ENCODE measurements at places on chromosomes 2 and 18. TPM values are rescaled to one million over a fixed set of nuclear protein-coding genes. Genes with fewer than 3 reads are reported as not detected.

GRCh38 chr2:210586381-210586780, 30.0 kb downstream of the CPS1 start:
- no peak for DNase-seq

DNA sequence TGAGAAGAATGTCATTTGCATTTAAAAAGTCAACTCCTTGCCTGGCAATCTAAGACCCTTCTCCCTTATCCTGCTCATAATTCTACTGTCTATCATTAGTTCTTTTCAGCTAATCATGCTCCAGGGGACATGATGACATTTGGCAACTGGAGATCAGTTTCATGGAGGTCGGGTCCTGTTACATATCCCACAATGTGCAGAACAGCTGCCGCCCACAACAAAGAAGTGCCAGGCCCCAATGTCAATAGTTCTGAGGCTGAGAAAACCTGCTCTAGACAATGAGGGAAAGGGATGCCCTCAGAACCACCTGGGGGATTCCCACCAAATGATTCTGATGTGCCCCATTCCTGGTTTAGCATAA, 53.4 kb upstream of the IL1RL1 start:
- DNase-seq = no peak

DNA sequence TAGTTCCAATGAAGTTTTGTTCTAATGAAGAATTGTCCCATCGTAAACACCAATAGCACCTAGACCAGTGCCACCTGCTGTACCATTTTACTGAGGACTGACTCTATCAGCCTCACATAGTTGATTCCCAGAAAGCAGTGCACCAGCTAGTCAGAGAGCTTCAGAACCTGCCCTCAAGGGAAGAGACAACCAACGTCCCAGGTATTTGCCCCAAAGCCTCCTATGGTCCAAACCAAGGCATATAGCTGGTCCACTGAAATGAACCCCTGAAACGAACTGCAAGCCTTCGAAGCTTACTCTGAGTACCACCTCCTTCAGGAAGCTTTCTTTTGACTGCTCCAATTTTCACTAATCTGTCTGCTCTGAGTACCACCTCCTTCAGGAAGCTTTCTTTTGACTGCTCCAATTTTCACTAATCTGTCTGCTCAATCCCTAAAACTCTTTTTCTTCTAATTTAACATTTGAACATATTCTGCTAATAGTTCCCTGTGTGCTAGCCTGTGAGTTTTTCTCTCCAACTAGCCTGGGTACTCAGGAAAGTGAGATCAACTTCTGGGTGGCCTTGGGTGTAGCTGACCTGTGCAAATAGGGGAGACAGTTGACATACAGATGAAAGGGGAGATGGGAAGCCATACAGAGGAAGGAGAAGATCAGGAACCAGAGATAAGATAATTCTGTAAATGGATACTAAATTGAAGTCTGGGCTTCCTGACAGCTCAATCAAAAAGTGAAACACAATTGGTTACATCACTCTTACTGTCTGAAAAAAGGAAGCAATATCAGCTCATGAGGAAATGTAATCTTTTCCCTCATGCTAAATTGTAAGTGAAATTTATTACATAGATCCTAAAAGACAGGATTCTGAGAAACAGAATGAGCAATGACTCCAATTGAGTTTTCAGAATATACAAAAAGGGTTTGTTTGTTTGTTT, 33.5 kb upstream of the EML4 start:
- no peak for DNase-seq

DNA sequence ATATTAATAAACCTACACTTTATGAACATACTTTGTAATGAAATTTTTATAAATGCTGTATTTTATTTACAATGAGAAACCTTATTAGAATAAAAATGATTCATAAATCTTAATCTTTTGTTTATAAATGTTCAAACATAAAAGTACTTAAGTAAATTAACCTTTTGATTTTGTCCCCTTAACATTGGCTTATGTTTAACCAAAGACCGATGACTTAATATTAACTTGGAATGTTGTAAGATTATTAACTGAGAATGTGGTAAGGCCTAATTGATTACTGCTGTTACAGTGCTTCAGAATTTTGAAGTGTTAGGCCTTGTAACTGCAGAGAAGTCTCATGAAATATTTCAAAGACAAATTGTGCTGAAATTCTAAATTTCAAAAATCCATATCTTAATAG, 5.7 kb downstream of the CPS1 start:
- no peak for DNase-seq

ATP5F1A gene
- total RNA-seq = 205 TPM

DNA sequence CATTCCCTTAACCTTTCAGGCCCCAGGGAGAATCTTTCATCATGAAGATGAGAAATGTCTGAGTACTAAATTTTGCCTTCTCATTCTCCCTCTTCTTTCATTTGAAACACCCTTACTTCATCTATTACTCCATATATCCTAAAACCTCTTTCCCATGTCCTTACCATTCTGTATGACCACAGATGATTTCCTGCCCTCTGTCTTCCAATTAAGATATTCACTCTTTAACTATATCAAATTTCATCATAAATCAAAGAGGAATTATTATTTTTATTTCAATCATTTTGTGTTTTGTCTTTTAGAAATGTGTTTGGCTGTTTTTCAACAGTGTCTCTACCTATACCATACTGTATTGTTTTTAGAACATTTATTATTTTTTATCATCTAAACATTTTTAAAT, 964.9 kb upstream of the KLHL29 start:
- no peak for DNase-seq

DNA sequence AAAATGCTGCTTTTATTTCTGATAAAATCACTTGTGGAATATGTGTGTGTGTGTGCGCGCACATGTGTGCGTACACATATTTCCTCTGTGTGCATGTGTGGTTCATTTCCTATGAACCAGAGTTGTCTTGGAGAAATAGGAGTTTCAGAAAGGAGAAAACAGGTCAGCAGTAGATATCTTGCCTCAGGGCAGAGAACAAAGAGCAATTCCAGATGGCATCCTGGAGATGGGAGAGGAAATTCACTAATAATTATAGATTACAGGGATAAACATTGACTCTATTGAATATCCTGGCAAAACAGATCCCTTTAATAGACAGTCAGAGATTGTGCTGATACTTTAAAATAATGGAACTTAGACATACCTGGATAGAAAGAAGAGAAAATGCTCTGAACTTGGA, 298.0 kb downstream of the TRIB2 start:
- DNase-seq = no peak

Data from CD4-positive, alpha-beta T cell (primary cell).